NCI-H345 (cell line): ENCODE measurements at places on chromosomes 7 and 10.

GRCh38 chr7:121516821-121517220 is 120.7 kb upstream of the FAM3C start:
- no peak for DNase-seq

GRCh38 chr7:149766135-149766675 is 7.2 kb downstream of the ZNF467 start:
- DNase-seq = no peak

GRCh38 chr10:85137253-85137652 is 808.9 kb downstream of the CCSER2 start:
- DNase-seq = no peak

GRCh38 chr10:118712930-118713634 is 41.7 kb downstream of the CACUL1 start:
- no peak for DNase-seq

DNA sequence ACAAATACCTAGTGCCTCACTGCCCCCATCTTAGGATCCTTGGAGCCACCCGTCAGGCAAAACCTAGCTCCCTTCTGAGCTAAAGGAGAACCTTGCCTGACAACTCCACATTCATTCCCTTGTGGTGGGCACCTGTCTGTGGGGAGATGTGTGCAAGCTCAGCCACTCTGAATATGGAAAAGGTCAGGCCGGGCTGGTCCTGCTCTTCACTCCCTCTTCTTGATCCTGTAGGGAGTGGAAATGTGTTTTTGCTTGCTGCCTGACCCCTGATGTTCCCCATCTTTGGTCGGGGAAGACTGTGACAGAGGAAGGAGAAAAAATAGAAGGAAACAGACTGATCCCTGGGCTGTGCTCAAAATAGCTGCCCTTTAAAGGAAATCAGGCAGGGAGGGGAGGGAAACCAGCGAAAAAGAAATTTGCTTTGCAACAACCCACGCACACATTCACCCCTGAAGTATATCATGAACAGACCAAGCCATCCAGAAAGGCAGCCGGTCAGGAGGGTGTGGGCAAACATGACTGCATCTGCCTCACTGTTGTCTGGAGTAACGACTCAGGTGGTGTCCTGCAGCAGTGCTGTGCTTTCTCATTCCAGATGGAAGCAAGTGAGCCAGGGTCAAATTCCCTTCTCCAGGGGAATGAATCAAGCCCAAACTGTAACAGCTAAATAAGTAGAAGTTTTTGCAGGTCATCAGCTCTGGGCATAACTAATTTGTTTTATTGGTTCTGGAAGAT is 74.0 kb downstream of the SCRN1 start:
- peak; percentile 14 for DNase-seq

DNA sequence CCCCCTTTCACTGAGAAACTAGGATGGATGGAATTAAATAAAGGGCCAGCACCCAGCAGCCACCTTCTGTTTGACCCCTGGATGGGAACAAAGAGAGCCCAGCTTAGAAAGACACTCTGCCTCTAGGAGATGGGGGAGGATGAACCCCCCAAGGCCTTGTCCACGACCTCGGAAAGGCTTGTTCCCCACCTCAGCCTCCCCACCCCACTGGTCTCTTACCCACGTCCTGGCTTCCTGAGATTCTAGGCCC is 9.7 kb downstream of the ITPRIP start:
- no peak for DNase-seq

GRCh38 chr7:21365866-21366624 is 61.8 kb upstream of the SP4 start:
- DNase-seq = peak; percentile 75

GRCh38 chr7:74583630-74584029 is 73.9 kb upstream of the GTF2I start:
- no peak for DNase-seq

DNA sequence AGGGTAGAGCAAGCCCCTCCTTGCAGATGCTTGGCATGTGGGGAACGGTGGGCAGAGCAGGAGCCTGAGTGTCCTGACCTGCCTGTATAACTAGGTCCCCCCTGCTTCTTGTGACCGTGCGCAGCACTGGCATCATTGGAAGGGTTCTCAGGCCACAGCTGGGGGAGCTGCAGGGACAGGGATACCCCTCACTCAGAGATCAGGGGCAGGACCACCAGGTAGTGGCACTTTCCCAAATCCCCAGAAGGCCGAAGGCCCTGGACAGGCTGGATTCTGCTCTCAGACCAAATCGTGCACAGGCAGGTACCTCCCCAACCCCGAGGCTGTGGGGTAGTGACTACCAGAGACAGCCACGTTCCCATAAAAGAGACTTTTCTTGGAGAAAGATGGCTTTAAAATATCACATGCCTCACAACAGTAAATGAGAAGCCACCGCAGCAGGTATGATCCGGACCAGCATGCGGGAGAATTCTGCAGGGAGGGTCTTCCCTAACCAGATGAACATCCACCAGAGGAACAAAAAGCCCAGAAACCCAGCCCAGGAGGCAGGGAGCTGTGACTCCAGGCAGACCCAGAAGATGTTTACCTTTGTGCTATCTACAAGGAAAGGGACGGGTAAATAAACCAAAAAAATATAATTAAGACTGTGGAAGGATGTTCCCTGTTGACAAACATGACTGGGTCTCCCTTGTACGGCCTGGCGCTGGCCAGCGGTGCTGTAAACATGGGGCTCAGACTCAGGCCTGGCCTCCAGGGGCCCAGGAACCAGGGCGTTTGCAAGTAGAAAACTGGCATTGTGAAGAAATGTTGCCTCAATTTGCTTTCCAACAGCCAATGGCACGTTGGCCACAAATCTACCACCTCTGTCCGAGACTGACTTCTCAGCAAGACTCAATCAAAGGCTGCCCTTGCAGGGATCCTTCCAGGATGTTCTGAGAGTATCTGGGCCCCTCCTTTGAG is 180.0 kb downstream of the TNS3 start:
- no peak for DNase-seq

DNA sequence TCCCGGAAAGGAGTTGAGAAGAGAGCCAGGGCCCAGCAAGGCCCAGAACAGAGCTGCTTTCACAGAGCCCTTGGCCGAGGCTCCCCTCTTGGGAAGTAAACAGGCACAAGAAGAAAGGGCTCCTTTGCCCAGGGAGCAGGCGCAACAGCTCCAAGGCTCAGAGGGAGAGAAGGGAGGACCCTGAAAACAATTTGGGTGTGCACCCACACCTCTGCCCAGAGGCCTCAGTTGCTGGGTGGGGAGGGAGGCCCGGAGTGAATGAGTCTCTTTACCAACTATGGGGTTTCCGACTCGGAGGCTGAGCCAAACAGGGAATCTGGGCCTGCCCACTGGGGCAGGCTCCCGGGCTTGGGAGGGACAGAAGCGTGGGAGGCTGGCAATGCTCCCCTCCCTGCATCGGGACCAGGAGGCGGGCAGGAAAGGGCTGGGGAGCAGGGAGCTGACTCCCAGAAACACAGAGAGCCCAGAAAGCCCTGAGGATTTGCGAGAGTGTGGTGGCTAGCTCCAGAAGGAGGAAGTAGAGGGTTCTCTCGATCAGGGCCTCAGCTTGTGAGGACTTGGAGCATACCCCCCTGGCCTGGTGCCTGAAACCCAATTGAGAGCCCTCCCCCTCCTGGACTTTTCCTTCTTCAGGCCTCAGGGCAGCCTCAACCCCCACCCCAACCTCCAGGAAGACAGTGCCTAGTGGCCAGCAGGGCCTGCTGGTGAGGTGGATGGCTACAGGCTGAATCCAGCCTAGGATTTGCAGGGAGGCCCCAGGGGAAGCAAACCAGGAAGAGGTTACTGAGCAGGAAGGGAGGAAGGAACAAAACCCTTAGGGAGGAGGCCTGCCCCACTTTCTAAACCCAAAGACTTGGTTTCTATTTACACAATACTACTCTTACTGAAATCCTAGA is 6.2 kb downstream of the C10orf105 start:
- no peak for DNase-seq

GRCh38 chr7:45130910-45131309 is 19.4 kb upstream of the TBRG4 start:
- DNase-seq = peak; percentile 23

- DNase-seq = no peak
Measured at GRCh38 chr10:29257106-29257783, 31.6 kb upstream of the LYZL1 start.

DNA sequence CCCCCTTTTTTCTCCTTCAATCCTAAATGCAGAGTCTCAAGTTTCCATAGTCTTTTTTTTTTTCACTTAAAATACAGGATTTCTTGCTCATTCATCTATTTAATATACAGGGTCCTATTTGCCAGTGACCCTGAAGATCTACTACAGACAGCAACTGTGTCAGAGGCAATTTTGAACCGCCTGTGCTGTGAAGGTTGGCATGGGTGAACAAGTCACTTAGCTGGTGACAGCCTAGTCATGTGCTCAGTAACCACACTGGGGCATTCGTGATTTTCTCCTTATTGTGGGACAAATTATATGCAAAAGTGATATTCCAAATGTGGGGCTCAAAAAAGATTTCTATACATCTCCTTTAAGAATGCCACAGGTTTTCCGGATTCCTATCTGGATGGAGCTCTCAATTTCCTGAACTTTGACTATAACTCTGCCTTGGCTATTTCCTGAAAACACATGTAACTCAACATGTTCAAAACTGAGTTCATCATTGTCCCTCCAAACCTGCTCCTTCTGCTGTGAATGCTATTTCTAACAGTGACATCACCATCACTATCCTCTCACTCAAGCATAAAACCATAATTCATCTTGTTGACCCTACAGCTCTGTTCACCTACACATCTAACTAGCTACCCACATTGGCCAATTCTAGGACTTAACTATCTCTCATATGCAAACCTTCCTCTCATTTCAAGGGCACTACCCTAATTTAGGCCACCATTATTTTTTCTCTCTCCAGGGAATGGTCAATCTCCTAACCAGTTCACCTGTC is 36.7 kb downstream of the CDK6 start:
- DNase-seq = no peak

GRCh38 chr7:159158888-159159405 is 14.3 kb upstream of the VIPR2 start:
- DNase-seq = no peak

GRCh38 chr7:143329471-143330170 is 13.7 kb downstream of the CLCN1 start:
- DNase-seq = no peak

DNA sequence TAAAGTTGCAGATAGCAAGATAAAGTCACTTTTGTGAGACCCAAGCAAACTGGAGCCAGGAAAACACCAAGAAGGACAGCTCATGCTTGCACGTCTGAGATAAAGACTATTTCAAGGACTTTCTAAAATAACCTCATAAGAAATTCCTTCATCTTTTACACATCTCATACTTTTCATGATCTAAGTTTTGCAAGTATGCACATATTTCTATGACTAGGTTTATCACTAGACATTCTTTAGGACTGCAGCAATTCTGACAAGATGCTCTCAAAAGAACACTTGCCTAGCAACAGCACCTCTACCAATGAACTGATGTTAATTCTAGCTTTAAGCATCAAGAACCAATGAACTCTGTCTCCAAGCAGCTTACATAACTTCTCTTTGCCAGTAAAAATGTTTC is 457.6 kb downstream of the SEMA3D start:
- DNase-seq = no peak

GRCh38 chr7:121286742-121287734 is 41.8 kb upstream of the WNT16 start:
- DNase-seq = no peak

GRCh38 chr10:106278383-106278782 is 886.1 kb downstream of the SORCS1 start:
- no peak for DNase-seq

DNA sequence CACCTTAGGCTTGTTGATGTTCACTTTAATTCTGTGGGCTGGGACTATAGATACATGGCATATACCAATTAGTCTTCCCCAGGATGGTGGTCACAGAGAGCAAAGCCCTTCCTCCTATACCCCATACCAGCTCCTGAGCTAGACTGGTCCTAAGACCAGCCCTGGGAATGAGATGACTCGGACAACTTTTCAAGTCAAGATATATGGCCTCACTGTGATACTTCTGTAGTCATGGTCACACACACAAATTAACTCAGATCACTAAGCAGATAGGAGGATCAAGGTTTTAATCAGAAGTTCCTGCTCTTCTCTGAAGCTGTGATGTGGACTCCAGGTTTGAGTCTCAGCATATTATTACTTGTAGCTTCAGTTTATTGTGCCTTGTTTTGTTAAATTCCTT is 53.1 kb downstream of the SLK start:
- DNase-seq = no peak

- no peak for DNase-seq
Measured at GRCh38 chr7:104160375-104160774, 47.4 kb downstream of the ORC5 start.

DNA sequence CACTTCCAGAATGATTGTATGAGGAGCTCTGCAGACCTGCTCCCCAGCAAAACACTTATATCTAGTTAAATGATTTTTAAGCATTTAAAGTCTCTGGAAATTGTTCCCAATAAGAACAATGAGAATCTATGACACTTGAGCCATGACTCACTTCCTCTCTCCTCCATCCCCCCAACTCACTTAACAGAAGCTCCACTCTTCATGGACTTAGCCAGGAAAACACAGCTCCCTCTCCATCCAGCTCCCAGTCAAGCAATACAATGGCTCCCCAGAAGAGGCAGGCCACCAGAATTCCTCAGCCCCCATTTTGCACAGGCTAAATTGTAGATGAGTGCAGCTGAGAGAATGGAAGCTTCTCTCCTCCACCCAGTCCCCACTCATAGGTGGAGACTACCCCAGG is 27.0 kb downstream of the AOC1 start:
- DNase-seq = no peak

GRCh38 chr7:91013078-91013477 is 251.2 kb upstream of the FZD1 start:
- DNase-seq = no peak

GRCh38 chr7:112202816-112203215 is 3.4 kb downstream of the DOCK4 start:
- DNase-seq = peak; percentile 75

GRCh38 chr7:46776790-46777189 is 805.1 kb downstream of the TNS3 start:
- no peak for DNase-seq

- no peak for DNase-seq
Measured at GRCh38 chr10:78630944-78631838, 437.6 kb upstream of the ZMIZ1 start.

- no peak for DNase-seq
Measured at GRCh38 chr10:116029826-116030225, 243.2 kb downstream of the GFRA1 start.

DNA sequence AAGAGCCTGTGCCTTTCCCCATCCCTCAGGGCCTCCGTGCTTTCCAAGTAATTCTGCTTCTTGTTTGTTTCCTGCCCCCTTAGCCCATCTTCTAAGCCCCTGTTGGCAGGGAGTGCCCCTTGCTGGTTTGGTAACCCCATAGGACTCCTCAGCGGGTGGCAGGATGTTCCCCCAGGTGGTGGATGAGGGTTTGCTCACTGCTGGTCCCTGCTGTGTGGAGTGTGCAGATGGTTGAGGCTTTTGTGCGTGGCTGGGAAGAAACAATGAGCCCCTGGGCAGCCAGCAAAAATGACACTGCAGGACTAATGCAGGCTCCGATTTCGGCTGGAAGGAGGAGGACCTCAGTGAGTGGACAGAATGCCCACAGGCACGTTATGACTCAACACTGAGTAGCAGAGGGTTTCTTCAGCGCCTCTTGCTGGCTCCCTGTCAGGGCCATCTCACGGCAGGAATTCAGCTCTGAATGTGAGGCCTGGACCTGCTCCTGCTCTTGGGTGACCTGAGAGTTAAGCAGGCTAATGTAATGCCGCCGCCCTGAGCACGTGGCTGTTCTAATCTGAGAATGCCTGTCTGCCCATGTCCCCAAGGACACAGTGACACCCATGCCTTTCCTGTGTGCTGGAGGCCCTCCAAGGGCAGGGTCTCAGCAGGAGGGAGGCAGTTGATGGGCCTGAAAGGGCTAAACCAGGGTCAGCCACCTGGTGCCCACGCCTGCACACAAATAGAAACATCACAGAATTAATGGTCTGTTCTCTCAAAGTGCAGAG is 16.6 kb downstream of the BAG3 start:
- DNase-seq = peak; percentile 85

- DNase-seq = no peak
Measured at GRCh38 chr10:11505639-11506038, 105.8 kb downstream of the USP6NL start.
